ENCODE measurements at places on chromosomes 3 and 15. TPM values are rescaled to one million over a fixed set of nuclear protein-coding genes. Genes with fewer than 3 reads are reported as not detected.

GRCh38 chr15:55942332-55942731 is 51.1 kb downstream of the NEDD4 start:
- DNase-seq = no peak

DNA sequence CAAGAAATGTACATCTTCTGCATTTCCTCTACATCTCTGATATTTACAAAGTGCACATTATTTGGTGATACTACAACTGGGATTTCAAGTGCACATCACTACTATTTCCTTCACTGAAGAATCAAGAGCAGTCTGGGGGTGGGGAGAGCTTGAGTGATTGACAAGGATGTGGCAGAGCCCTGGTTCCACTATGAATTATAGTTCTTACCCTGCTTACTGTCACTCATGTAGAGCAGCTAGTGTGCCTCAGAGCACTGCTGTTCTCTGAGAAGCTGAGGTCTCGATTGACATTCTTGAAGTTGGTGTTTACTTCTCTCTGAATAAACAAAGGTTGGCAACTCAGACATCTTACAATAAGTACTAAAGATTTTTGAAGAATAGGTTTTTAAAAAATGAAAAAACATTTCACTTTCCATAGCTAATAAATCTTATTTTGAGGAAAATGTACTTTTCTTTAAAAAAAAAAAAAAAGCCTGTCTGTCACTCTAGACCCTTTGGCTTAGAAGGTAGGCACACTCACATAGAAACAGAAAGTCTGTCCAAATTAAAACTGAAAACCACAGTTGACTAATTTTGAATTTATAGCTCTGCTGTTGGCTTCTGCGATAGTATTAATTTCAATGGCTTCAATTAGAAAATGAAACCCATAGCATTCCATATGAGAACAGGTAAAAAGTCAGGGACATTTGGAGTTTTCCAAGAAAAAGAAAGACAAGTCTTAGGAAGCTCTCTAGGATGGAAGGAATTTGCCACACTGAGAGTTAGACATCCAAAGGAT is 5.6 kb downstream of the GREM1 start:
- DNase-seq = no peak

DNA sequence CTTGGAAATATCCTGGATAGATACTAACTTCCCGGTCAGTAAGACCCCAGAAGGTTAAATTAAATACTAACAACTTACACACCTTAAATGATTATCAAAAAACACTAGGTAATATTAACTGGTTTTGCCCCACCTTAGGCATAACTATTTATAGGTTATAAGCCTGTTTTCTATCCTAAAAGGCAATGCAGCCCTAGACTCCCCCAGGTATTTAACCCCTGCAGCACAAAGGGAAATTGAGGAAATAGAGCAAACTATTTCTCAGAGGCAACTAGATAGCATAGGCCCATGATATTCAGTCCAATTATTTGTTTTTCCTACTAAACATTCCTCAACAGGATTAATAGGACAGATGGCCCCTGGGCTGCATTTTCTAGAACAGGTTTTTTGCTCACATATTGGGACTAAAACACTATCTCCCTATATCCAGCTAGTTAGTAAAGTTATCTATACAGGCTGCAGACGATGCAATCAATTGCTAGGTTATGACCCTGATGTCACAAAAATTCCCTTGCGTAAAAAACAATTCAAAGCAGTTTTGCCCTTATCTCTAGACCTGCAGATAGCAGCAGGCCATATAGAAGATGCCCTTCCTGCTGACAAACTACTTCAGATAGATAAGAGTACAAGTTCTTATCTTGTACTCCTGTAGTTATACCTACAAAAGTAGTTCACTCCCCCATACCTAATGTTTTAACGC is 221.3 kb downstream of the DTWD1 start:
- DNase-seq = no peak

Gene GOLGA8M
- not detected for total RNA-seq

GRCh38 chr15:78171864-78172472 is 22.8 kb downstream of the IDH3A start:
- no peak for DNase-seq

Gene NME9
- 2.3 TPM for total RNA-seq

DNA sequence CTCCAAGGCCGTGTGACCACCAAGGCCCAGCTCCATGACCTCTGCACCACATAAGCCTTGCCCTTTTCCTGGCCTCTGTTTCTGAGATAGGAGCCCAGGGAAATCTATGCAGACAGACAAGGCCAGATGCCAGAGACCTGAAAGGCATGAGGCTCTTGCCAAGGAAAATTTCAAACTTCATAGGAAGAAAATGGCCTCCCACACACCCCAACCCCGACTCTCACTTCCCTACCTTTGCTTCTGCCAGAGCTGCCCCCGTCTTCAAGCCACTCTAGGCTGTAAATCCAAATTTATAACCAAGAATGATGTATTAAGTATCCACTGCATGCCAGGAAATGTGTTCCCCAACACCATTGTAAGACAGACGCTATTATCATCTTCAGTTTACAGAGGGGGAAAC is 65.5 kb upstream of the HRH1 start:
- DNase-seq = no peak

DNA sequence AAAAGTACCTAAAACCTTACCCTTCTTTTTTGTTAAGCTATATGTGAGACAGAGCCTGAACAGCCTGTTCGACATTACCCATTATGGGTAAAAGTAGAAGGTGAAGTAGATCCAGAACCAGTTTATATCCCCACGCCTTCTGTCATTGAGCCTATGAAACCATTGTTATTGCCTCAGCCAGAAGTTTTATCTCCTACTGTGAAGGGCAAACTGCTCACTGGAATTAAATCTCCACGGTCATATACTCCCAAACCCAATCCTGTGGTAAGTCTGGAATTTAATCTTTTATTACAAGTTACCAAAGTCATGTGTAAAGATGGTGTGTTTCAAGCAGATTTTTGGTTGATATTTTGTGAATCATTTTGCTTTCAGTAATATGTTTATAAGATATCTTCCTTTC is 47.1 kb upstream of the MAPKBP1 start:
- DNase-seq = no peak

GRCh38 chr15:47504624-47505256 is 212.6 kb upstream of the SEMA6D start:
- DNase-seq = no peak

GRCh38 chr15:90087454-90088154 is 14.7 kb downstream of the IDH2 start:
- DNase-seq = no peak

DNA sequence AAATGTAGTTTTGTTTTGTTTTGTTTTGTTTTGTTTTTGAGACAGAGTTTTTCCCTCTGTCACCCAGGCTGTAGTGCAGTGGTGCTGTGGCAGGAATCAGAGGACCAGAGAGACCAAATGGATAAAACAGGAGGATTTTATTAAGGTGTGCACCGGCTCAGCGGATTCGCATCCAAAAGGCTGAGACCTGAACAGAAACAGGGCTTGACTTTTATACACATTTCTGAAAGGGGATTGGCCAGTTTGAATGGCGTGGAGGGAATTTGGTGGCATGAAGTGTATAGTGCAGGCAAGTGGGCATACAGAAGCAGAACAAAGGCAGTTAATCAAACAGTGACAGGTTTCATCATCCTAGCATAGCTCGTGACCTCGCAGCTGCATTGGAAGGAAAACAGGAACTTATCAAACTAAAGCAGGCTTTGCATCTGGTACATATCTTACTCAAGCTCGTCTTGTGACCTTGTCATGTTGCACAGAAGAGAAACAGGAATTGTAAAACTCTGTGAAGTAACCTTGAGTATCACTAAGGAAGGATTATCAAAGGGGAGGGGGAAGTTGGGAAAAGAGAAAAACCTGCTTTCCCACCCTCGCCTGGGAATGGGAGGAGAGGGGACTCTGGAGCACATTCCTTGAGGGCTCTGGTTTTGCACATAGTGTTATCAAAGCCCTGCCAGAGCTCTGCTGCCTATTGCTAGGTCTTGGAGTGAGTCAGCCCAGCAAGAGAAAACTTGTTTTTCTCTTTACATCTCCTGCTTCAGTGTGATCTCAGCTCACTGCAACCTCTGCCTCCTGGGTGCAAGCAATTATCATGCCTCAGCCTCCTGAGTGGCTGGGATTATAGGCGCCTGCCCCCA is 38.5 kb downstream of the C3orf62 start:
- no peak for DNase-seq

Gene UMPS
- 49.0 TPM for total RNA-seq

DNA sequence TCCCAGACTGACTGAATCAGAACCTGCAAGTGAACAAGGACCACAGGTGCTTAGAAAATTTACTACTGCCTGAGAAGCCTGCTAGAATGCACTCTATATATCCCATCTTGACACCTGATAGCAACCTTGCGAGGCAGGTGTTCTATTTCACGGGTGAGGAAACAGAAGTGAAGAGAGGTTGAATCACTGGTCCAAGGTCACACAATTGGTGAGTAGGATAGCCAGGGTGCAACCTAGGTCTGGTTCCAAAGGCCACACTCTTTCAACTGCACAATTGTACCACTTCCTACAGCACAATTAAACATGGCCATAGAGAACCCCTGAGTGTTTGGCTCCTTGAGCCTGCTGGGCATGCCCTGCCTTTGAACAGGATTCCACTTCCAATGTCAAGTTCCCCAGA is 87.0 kb downstream of the RAB11A start:
- no peak for DNase-seq

Gene TMC3
- total RNA-seq = 0.10 TPM

Gene CYP8B1
- total RNA-seq = not detected

Gene NDN
- 46.9 TPM for total RNA-seq

DNA sequence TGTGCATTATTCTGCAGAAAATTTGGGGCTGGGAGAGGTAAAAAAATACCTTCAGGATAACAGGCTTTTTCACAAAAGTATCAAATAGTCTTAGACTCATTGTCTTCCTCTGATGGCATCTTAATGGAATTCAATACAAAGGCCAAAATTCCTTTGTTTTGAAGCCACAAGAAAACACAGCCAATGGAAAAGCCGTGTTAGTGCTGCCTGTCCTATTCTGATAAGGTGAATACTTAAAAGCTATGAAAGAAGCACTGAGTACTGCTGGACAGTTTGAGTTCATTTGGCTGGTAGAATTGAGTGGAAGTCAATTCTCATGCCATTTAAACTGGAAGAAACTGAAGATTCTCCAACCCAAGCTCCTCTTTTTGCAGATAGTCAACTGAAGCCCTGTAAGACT is 395.3 kb upstream of the TPRG1 start:
- DNase-seq = no peak

DNA sequence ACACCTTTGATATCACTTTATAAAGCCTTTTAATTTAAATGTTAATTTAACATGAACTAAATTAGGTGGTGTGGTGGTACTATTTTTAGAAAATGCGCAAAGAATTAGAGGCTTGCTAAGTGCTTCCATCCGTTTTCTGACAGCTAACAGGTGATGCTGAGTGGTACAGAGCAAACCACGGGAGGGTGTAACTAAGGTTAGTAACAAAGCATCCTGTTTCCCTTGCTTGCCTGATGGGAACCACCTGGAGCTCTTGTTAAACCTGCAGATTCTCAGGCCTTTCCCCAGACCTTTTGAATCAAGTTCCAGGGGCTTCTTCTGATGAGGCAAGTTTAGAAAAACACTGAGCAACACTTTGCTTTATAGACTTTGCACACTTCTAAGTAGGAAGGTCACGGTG is 101.0 kb downstream of the ATG7 start:
- DNase-seq = no peak

GRCh38 chr3:126781889-126782491 is 78.0 kb downstream of the CHCHD6 start:
- no peak for DNase-seq

DNA sequence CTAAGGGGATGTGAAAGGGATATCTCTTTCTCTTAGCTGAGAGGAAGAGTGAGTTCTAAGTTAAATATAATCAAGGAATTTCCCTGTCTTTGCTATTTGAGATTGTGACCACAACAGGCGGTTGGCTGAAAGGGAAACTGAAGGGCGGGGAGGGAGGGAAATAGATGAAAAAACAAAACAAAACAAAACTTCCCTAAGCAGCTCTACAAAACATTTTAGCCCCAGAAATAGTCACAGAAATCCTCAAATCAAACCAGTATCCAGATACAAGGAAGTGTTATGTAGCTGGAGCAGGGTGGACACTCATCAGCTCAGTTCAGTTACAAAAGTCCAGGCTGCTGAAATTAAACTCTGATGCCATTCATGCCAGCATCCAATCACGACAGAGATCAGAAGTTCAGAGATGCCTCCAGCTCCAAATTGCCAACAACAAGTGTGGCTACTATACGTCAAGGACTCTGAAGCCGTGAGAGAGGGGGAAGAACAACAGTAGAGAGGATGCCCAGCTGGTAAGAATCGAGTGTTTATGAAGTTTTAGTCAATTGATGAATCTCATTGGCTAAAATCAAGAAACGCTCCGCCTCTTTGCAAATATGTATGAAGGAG is 319 bp upstream of the TP63 start:
- no peak for DNase-seq

- no peak for DNase-seq
Observed at GRCh38 chr15:35998663-35999602, 453.0 kb upstream of the DPH6 start.

GRCh38 chr3:185982632-185983031 is 44.8 kb upstream of the TRA2B start:
- DNase-seq = no peak

Gene NOX5
- not detected for total RNA-seq

DNA sequence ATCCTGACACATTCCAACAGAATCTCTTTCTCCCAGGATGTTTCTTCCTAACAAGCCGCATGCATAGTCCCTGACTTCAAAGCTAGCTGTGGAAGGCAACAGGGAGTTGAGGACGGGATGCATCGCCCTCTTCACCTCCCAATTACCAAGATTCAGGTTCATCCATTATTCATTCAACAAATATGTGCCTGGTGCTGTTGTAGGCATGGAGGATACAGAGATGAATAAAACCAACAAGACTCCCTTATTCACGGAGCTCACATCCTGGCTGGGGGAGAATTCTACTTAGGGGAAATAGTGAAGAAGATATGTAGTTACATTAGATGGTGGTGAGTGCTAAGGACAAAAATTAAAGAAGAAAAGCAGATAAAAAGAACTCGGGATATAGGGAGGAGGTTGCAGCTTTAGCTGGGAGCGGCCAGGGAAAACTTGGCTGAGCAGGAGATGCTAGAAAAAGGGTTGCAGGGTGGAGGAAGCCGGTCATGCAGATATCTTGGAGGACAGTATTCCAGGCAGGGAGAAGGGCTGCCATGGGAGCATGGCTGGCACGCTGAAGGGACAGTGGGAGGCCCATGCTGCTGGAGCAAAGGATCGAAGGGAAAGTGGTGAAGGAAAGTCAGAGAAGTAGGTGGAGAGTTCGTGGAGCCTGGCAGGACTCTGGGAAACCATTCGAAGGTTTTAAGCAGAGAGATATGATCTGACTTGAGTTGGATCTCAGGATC is 5.0 kb downstream of the ITGB5 start:
- no peak for DNase-seq

Gene IL17RC
- total RNA-seq = 13.4 TPM

DNA sequence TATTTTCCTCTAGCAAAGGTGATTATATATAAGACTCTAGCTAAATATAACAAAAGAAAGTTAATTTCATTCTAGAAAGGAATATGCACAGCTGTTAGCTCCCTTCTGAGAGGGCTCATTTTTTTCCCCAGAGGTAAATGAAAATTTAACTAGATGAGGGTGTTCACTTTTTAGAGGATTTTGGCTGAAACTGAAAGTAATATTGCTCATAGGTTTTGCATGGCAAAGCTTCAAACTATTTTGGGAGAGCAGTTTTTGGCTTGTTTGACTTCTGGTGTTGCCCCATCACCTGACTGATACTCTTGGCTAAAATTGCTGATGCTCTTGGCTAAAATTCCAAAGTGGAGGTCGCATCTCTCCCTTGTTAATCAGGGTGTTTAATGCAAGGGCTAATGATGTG is 311.9 kb downstream of the EDEM1 start:
- DNase-seq = no peak

Gene USP19
- 76.2 TPM for total RNA-seq

- no peak for DNase-seq
Observed at GRCh38 chr3:140086642-140087041, 151.7 kb downstream of the CLSTN2 start.

Gene RLBP1
- not detected for total RNA-seq
